ENCODE measurements at places on chromosomes 6 and 20.

GRCh38 chr6:134453792-134454510 is 136.0 kb upstream of the SGK1 start:
- DNase-seq = no peak

- DNase-seq = no peak
Observed at GRCh38 chr20:13322198-13322597, 101.1 kb downstream of the ISM1 start.

GRCh38 chr6:151292974-151293687 is 53.4 kb downstream of the AKAP12 start:
- DNase-seq = no peak

DNA sequence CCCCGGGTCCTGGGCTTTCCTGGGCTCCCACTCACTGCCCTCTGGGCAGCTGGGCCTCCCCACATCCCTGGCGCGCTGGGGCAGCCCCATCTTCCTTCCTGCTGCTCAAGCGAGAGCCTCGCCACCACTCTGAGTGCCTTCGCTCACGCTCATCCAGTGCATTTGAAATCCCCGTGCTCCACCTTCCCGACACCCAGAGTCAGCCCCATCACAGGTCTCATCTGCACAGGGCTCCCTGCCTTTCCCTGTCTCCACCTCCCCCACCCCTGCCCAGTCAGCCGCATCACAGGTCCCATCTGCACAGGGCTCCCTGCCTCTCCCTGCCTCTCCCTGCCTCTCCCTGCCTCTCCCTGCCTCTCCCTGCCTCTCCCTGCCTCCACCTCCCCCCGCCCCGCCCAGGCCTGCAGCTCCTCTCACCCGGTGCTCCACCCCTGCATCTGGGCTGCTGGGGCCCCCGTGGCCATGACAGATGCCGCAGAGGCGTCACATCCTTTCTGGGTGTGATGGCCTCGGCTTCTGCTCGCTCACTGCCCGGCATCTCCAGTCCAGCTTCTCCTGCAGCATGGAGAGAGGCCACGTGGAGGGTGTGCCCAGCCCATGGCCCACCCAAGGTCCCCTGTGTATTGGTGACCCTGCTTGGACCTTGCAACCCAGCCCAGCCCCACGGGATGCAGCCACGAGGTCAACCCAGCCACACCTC is 9.0 kb upstream of the BHLHE23 start:
- DNase-seq = no peak

DNA sequence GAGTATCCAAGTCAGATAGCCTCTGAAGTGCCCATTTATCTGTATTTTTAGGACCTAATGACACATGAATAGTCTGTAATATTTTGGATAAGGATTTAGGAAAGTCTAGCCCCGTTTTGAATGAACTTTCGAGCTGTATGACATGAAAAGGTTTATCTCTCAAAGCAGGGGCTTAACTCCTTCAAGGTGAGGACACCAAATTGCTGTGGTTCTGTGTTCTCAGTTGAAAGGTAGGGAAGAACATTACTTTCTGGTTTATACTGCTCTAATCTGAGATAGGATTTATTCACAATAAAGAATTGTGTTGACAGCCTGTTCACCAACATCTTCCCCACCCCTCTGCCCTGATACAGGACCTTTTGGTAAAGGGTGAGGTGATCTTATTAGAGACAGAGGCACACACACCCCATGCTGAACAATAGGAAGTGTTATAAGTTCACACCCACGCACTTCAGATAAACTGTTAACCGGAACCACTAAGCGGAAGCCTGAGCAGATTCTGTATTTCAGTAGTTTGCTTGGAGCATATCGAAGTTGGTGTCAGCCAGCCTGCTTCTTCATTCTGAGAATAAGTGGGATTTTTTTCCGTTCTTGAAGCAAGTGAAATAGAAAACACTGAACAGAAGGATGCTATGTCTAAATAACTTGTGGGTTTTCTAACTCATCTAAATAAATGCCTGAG is 223.3 kb downstream of the TMEM242 start:
- DNase-seq = no peak

GRCh38 chr20:12847872-12848271 is 160.9 kb upstream of the SPTLC3 start:
- DNase-seq = no peak

DNA sequence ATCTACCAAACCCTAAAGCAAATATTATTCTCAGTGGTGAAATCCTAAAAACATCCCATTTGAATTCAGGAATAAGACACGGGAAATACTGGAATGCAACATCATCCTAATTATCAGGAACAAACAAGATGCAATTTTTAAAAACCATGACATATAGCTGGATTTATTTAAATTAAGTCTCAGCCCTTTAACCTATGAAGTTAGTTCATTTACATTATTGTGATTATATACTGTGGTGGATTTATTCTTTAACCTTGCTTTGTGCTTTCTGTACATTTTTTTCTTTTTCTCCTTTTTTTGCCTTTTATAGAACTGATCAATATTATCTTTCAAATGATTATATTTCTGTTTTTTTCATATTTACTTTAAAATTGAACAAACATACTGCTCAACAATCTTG is 59.8 kb upstream of the ARMC2 start:
- DNase-seq = no peak

DNA sequence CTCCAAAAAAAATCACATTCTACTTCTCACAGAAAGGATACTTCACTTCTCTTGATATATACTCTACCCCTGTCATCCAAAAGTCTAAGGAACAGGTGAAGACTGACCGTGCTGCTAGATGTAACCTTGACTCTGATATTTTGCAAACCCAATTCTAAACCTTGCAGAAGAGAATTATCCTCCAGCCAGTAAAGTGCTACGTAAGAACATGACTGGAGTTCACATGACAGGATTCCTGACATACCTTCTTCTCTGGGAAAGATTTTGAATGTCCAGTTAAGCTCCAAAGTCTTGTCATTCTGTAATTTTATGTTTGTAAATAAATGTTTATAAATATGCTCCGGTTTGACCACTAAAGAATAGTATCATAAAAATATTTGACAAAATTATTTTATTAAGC is 35.8 kb downstream of the BTBD9 start:
- no peak for DNase-seq

- no peak for DNase-seq
Observed at GRCh38 chr6:90173262-90173925, 123.2 kb downstream of the BACH2 start.

GRCh38 chr20:64100566-64100888 is 6.8 kb downstream of the NPBWR2 start:
- DNase-seq = no peak

- DNase-seq = no peak
Observed at GRCh38 chr20:57835074-57835452, 125.2 kb upstream of the PMEPA1 start.

DNA sequence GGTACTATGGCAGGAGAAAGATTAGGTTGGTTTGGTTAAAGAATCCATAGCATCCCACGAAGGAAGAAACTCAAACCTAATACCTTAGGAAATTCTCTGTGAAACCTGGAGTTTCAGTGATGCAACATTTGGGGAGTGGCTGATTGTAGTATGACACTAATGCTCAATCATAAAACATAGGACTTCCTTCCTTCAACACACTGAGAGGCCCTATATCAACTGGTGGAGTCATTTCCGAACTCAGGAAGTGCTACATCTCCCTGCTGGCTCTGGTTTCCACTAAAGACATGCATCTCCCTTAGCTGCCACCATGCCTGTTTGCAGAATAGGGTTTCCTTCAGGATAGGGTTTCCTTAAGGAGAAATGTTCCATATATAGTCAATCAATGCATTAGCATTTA is 5.2 kb upstream of the MANEA start:
- DNase-seq = no peak

DNA sequence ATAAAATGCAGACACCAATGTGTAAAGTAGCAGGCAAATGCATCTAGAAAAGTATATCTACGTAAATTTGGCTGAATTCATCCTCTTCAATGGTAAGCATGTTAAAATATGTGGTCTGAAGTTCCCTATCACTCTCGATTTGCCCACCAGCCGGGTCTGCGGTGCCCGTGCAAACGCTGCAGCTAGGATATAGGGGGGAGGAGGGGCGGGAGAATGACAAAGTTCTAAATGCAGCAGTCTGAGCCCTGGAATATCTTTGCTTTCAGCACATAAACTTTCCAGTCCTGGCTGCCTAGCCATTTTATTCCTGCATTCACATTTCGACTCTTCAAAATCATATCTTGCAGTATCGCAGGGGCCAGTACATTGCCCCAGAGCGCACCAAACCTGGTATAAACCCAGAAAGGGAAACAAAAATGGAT is 708 bp downstream of the NRN1 start:
- DNase-seq = no peak

DNA sequence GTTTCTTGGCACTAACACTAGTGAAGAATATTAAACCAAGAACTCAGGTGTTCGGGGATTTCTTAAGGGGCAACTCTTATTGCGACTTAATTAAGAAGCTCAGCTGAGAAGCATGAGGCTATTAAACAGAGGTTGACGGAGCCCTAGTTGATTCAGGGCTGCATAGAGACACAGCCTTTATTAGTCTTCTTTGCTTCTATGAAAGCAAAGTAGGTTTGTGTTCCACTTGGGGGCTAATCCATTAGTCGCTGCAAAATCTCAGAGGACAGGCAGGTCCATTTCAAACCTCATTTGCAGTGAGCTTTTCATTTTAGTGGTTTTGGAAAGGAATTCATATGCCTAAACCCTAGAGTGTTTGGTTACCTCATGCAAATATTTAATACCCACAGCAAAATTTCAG is 506.6 kb upstream of the SULF2 start:
- no peak for DNase-seq

GRCh38 chr20:23242104-23242503 is 108.5 kb upstream of the NXT1 start:
- DNase-seq = no peak

GRCh38 chr6:12007473-12007872 is 4.6 kb upstream of the HIVEP1 start:
- DNase-seq = no peak

DNA sequence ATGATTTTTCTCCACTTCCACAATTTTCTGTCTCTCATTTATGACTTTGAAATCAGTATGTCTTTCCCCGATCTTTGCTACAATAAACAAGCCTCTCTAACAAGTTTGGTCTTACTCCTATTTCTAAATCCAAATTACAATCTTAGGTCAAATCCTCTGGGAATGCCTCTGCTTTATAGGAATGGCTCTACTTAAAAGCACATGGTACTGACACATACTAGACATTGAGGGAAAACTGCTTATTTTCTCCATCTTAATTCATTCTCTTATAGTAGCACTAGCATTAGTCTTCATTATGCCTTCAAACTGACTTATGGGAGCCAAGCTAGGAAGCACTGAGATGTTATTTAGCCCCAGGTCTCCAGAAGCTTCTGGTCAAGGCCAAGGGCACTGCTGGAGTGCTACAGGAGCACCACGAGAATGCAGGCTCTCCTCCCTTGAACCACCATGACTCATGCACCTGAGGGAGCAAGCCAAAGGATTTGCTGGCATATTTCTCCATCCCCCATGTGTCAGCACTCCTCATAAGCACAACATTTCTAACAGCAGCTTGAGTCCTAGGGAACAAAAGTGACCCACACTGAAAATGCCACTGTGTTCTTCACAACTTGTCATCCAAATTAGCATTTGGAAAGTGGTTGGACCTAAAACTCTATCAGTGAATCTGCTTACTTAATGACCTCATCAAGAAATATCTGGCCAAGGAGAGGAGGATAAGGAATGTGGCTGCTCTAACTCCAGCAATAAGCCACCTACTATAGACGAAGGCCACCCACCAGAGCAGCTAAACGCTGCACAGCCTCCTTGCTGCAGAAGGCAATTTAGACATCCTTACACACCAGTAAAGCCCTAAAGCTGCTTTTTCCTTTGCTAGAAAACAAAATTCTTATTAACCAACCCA is 156.8 kb upstream of the KCNQ5 start:
- DNase-seq = no peak

GRCh38 chr6:29071831-29072723 is 15.0 kb downstream of the OR2B3 start:
- no peak for DNase-seq

DNA sequence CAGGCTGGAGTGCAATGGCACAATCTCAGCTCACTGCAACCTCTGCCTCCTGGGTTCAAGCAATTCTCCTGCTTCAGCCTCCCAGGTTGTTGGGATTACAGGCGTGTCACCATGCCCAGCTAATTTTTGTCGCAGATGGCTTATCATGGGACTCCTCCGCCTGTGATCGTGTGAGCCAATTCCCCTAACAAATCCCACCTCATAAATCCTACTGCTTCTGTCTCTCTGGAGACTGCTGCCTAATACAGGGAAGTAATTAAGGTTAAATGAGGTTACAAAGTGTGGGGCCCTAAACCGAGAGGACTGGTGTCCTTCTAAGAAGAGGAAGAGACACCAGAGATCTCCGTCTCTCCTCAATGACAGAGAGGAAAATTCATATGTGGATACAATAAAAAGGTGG is 52.0 kb downstream of the TRPC4AP start:
- DNase-seq = no peak

DNA sequence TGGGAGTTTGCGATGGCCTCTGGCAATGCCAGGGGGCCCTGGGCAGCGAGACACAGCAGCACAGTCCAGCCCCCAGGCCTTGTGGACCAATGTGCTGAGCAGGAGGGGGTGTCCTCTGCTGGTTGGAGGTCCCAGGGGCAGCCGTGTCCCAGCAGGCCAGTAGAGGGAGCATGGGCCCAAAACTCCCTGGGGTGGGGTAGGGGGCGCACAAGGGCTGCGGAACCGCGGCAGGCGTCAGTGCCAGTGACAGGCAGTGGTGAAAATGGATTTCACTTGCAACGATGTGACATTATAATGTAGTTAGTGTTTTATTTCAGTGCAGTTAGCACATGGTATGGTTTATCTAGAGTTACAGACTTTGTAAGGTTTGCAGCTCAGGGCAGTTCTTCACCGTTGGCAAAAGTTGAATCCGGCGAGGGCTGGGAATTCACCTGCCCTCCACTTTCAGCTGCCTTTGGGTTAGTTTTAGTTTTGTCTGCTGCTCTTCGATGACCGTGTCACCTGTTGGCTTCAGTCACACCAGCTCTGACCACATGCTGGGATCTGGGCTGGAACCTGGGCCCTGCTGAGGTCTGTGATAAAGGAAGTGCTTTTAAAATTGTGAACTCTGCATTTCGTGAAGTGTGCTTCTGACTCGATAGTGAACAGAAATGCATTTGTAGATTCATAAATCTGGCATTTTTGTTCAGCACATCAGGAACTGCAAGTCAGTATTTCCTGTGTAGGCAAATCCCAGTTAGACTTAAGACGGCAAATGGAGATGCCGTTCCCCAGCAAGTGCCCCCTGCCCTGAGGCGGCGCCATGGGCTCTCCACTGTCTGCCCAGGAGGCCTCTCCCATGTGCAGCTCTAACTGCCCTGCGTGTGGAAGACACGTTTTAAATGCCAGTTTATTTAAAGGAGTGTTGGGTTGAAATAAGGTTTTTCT is 46.8 kb downstream of the PYGB start:
- DNase-seq = no peak

DNA sequence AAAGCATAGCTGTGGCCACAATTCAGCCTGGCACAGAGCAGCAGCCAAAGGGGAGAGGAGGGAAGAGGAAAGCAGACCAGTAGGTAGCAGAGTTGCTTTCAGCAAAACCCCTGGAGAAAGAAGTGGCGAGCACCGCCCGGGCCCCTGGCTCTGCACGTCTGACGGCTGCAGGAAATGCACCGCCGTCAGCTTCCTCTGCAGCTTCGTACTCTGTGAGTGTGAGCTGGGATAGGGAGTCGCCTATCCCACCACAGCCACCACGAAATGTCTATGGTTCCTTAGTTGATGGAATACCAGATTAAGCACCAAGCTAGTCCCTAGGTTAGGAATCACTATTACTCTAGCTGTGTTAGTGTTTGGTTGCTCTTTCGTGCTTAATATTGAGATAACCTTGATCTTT is 79.9 kb upstream of the NAA20 start:
- no peak for DNase-seq

- DNase-seq = no peak
Observed at GRCh38 chr20:54067606-54068174, 2.7 kb downstream of the BCAS1 start.

All from effector memory CD4-positive, alpha-beta T cell (primary cell).